ENCODE measurements at places on chromosomes 5 and 9.

DNA sequence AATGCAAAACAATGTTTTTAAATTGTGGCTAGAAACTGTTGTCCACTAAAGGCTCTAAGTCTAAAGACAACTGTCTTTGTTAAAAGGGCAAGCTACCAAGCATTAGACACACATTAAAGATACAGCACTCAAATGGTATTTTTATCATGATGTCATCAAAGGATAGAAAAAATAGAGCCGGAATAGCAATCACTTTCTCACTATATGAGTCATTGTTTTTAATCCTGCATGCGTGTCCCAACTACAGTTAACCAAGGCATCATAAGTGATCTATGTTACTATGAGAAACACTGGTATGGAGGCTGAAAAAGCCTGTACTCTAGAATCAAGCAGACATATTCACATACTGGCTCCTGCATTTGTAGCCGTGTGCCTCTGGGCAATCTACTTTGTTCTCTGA, 1.9 kb upstream of the PJA2 start:
- DNase-seq: no peak

DNA sequence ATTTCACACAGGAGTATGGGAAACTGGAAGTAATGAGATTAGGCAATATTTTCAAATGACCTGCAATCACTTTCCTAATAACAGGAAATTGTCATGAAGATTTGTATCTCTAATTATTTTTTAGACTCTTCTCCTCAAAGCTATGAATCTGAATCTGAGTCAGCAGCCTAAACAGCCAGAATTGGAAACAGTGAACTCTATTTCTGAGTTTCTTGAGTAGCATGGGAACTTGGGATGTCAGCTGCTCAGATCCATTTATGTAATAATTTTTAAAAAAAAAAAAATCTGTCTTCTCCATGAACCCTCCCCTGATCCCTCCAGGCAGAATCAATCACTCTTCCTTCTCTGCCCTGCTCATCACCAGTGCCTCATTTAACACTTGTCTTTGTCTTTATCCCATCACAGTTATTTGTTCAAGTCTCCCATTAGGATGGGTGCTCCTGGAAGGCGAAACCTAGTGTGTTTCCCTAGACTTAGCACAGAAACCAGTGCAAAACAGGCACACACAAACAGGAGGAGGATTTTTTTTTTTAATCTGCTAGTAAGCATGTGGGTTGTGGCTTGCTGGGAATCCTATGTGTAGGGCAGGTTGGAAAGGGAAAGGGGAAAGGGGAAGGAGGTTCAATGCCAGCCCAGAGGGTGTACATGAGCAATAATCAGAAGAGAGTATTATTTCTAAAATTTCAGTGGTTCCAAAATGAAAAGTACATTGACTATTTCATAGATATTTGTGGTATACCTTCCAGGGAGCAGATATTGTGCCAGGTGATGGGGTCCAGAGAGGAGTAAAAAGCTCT, 186.8 kb downstream of the TTLL11 start:
- DNase-seq: no peak

DNA sequence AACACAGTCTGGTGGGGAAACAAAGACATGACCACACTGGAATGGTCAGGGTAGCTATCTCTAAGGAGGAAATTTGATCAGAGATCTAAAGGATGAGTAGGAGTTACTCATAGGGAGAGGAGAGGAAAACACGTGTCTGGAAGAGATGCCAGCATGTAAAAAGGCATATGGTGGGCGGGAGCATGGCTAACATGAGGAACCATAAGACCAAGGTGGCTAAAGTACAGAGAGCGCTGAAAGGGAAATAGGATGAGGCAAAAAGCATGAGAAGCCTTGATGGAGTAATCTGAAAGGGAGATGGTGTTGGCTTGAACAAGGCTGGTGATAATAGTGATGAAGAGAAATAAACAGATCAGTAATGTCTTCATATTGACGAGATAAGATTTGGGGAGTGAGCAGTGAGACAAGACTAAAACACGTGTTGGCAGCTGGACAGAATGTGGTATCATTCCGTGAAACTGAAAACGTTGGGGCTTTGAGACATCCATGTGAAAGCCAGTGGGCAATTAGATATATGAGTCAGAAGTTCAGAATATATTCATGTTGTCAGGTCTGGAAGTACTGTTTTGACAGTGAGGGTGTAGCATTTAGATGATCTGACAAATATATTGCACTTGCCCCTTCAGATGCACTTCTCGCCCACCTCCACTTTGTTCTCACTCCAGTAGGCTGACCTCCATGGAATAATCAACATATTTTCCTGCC, 209.1 kb upstream of the KCNN2 start:
- no peak for DNase-seq

DNA sequence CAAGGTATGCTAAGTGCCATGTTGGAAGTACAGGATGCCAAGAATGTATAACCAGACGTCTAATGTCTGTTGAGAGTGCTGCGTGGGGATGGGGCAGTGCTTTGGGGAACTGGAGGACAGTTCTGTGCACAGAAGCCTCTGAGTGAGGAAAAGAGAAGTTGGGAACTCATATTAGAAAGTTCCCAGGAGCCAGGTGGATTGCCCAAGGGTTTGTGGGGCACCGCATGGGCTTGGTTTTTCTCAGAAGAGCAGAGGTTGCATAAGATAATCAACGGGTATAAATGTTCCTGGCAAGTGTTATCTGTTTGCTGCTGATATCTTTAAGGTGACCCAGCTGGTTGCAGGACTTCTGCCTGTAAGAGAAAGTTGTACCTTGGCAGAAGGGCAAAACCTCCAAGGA, 13.1 kb downstream of the HRH2 start:
- DNase-seq: no peak

DNA sequence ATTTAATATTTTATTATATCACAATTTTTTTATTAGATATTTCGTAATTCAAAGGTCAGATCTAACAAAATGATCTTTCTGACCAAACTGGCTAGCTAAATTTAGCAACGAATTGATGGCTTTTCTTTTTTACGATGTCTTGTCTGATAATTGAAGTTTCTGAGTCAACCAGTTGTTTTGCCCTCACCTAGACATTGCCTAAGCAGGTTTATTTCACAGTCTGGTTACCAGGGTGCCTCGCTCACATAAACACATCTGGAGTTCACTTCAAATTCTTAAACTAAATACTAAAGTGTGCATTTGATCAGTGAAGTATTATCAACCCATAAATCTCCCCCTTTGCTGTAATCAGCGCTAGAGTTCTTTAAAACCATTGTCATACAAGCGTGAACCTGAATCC, 448.3 kb downstream of the TLE4 start:
- no peak for DNase-seq

GRCh38 chr5:6449465-6450158, 953 bp downstream of the UBE2QL1 start:
- no peak for DNase-seq

- no peak for DNase-seq
Measured at GRCh38 chr9:109488791-109489492, 9.2 kb downstream of the PTPN3 start.

- no peak for DNase-seq
Measured at GRCh38 chr5:44387406-44387805, 1.8 kb downstream of the FGF10 start.

GRCh38 chr9:3385871-3386270, 139.9 kb downstream of the RFX3 start:
- DNase-seq: no peak

DNA sequence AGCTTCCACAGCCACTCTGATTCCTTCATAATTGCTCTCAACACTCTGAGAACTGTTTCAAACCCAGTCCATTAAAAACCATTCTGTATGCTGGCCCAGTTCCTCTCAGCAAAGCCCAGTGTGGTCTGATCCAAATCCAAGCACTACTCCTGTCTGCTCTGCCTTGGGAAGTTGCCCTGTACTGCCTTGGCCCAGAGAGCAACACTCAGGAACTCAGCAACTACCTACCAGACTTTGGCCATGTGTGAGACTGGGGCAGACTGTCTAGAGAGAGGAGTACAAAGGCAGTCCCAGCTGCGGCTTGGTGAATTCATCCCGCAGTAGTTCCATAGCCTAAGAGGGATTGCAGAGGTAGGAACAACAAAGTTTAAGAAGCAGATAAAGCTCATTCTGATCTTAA, 214.4 kb downstream of the MCTP1 start:
- no peak for DNase-seq

GRCh38 chr5:154508114-154508513, 30.1 kb upstream of the HAND1 start:
- DNase-seq: no peak

DNA sequence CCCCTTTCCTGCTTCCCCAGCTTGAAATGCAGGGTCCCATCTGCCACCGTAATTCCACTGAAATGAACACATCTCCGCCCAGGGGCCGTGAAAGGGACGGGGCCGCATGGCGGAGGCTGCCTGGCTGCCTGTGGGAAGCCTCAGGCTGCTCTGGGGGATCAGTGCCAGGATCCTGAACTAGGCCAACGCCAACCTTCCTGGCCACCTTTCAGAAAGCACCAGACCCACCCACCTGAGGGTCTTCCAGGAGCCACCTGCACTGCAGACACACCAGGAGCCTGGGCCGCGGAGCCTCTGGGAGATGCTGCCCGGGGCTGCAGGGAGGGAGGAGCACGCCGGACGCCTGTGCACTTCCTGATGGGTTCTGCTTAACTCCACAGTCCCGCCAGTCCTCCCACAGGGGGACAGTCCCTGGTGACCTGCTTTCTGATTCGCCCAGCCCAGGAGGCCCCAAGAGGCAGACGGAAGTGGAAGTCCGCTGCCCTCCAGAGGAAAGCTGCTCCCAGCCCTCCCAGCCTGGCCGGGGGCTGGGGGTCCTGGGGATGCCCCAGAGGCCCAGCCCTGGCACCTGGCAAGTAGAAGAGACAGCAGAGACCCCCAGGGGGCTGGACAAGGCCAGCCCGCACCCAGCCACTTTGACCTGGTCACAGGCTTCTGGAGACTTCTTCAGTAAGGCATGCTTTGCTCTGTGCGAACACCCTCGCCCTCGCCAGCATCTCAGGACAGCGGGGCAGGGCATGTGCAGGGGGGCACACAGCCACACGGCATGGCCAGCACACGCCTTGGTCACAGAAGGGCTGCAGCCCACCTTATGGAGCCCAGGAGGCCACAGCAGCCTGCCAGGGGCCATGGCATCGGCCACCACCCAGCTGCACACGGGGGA, at the start of gene CARD9:
TSS of gene CARD9 (minus strand) at position 370 of the 883 bp plus-strand sequence. CDS start 1,591 bp downstream, outside the sequence.
- no peak for DNase-seq

GRCh38 chr5:146059460-146060220, 45.7 kb downstream of the PLAC8L1 start:
- DNase-seq: no peak

DNA sequence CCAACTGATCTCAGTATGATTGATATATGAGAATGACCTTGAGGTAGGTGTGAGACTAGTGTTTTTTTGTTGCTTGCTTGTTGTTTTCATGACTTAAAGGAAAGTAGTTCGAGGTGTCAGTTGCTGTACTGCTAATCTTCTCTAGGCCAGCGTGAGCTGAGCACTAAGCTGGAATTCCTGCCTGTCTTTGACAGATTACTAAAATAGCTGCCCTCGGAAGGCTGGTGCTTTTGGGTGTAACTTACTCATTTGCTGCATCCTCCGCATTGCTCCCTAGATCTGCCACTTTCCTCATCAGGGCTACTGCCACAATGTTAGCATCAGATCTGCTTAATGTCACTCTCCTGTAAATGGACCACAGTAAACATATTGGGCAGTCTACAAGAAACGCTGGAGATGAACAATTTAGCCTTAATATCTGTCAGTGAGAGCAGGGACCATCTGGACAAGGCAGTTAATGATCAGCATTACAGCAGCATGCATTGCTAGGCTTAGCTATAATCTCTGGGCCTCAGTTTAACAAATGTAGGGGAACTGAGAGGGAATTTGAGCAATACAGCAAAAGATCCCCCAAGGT, 106.6 kb upstream of the CDH6 start:
- no peak for DNase-seq

- no peak for DNase-seq
Measured at GRCh38 chr9:116142706-116143492, 10.7 kb upstream of the PAPPA start.

DNA sequence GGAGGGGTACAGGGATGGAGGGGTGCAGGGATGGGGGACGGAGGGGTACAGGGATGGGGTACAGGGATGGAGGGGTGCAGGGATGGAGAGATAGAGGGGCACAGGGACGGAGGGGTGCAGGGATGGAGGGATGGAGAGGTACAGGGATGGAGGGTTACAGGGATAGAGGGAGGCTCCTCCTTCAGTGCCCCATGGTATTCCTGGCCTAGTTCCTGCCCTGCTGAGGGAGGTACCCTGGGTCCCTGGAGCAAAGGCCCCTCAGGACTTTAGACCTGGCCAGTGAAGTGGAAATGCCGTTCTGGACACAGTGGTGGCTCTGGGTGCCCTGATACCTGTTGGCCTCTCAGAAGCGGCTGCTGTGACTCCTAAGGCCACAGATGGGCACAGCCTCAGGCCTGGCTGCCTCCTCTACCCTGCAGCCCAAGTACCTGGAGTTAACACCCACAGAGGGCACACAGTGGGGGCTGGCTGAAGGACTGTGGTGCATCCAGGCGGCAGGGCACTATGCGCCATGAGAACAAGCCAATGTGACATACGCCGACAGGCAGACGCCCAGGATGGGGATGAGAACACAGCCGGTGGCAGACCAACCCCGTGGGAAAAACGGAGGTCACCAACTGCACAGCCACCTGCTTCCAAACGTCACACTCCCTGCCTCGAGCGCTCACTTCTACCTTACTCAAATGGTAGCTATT, 8.4 kb downstream of the PTGES2 start:
- no peak for DNase-seq

GRCh38 chr9:4549751-4550295, 59.6 kb downstream of the SLC1A1 start:
- DNase-seq: no peak

- no peak for DNase-seq
Measured at GRCh38 chr5:154945695-154946301, 4.9 kb downstream of the MRPL22 start.

- no peak for DNase-seq
Measured at GRCh38 chr9:133763272-133764183, 25.4 kb upstream of the SARDH start.

DNA sequence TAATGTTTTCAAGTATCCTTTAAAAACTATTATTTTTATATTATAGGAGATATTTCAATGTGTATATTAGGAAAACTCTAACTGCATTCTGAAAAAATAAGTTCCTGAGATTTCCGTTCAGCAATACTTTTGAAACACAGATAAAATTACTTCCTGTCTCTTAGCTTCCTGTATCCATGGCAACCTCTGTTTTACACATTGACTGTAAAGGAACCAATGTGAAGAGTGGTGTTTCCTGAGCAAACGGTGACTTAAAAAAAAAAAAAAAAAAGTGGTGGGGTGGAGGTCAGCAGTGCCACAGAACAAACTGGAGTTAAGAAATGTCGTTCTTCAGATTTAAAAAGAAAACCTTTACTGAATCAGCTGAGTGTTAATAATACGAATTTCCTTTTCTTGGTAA, at the start of gene LRRC70:
TSS of gene LRRC70 (plus strand) at position 280 of the 400 bp plus-strand sequence. CDS start 620 bp downstream, outside the sequence.
- no peak for DNase-seq

- DNase-seq: no peak
Measured at GRCh38 chr5:104628911-104629310, 1066.3 kb upstream of the NUDT12 start.

- no peak for DNase-seq
Measured at GRCh38 chr5:166712447-166713185, 1578.8 kb upstream of the WWC1 start.

DNA sequence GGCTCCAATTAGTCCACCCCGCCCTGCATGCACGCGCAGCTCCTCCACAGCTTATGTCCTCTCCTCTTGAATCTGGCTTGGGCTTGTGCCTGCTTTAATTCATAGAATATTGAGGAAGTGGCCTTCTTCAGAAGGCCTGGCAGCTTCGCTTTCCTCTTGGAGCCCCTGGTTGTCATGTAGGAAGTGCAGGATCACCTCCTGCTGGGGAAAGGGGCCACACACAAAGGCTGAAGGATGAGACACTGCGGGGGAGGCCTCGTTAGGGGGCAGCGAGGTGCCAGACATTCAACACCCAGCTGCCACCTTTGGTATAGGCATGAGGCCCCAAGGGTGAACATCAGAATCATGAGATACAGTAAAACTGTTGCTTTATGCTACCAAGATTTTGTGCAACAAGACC, 2.7 kb upstream of the CNOT6 start:
- DNase-seq: no peak
